Stimulated activated CD4-positive, alpha-beta T cell treated with anti-CD3 and anti-CD28 coated beads, Interleukin-2, amount 100 ng/mL, for 4 hours (primary cell): ENCODE measurements at places on chromosomes 3 and 15.

DNA sequence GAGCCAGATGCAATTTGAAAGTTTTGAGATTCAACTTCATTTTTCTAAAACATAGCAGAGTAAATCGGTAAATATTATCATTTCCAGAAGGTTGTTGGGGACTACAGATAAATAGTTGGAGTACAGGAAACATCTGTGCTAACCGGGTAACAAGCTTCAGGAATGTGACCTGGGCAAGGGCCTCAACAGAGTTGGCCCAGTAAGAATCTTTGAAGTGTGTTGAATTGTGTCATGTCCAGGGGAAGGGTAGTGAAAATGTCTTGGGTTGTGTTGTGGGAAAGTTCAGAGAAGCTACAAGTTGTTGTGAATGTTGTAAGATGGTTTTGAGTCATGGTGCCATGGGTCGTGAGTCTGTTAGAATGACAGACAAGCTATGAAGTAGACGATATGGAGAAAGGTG lies 35.7 kb downstream of the SQOR start:
- DNase-seq, result no peak

DNA sequence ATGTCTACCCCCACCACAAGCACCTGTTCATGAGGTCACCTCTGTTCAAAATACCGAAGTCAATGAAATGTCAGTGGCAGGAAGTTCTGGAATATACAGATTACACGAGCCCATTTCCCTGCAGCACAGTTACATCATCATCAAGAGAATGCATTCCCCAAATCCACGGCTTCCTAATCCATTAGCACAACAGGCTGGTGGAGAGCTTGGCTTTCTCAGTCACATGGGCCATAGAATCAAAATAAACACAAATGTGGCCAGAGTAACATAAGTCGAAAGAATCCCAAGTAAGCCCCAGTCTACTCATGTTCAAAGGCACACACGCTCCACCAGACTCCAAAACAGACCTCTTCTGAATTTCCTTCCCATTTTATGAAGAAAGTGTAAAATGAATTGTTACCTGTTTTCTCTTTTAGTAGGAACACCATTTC lies 419.3 kb downstream of the MAGI1 start:
- no peak for DNase-seq

DNA sequence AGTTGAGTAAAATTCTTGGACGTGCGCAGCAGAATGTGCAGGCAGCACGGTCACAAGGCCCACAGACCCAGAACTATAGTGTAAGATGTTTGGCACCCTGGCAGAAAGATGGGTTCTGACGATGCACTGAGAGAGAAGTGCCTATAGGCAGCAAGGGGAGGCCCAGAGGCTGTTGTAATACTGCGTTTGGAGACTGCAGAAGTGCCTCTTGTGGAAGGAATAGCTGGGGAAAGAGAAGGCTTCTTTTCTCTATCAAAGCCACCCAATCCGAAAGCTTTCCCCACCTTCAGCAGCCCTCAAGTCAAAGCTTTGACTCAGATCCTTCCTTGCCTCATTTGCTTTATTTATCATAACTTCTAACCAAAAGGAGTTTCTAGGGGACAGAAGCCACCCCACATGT lies 5.2 kb upstream of the SIN3A start:
- no peak for DNase-seq

- DNase-seq, result no peak
Measured at GRCh38 chr15:91472316-91472756, 372.3 kb downstream of the SV2B start.

DNA sequence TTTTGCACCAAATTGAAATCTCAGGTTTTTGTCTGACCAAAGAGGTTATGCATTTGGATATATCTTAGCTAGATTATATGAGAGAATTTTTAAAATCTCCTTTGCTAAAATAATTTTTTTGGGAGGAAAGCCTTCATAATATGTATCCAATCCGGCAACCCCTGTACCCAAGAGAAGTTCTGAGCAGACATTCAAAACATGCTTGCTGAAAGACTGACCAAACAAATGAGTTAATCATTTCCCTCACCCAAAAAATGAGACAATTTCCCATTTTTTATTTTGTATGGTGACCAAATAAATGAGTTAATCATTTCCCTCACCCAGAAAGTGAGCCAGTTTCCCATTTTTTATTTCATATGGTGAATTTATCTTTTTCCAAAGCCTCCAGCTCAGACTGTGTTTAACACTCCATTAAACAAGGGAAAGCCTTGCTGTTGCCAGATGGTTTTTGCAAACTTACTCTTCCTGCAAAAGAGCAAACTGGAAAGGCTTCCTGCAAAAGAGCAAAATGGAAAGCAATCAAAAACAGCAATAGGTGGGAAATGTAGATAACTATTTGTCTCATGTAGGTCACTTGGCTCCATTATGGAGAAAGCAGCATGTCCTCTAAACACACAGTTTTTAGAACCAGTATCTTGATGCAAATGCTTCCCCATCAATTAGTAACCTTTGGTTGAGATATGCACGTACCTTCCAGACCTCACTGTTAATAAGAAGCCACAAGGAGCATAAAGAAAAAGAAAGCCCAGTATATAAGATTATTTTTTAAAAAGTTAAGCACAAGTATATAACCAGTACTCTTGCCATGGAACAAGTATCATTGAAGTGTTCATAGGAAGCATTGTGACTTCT lies 78.4 kb upstream of the OSTN start:
- DNase-seq, result no peak

DNA sequence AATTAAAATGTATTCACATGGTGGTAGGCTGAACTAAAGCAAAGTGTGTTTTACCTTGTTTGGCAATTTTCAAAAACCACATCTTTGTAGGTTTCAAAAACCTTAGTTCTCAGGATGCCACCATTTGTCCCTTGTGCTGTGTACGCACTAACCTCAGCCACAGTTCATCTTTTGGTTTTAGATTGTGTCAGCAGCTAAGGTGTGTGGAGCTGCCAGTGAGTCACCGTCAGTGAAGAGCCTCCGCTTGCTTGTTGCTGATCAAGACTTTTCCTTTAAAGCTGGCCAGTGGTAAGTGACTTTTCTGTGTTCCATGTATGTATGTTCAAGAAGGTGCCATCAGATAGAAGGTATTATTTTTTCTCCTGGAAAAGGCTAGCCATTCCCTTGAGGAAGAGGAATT lies 21.1 kb downstream of the OXNAD1 start:
- DNase-seq, result peak; percentile 66

DNA sequence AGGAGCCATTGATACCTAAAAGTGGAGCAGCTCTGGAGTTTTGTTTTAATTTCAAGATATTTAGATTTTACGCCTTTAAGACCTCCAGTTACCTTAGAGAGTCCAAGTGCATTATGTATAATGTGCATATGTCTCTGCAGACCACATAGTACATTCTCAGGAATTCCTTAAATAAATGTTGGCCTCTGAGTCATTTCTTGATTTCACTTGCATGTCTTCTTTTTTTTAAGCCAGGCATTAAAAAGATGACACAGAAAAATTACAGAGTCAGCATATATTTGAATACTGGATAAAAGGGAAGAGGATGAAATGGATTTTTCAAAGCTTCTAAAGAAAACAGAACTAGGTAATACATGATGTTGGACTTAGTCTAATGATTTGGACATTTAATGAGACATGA lies 125.2 kb downstream of the TMCO5A start:
- no peak for DNase-seq

DNA sequence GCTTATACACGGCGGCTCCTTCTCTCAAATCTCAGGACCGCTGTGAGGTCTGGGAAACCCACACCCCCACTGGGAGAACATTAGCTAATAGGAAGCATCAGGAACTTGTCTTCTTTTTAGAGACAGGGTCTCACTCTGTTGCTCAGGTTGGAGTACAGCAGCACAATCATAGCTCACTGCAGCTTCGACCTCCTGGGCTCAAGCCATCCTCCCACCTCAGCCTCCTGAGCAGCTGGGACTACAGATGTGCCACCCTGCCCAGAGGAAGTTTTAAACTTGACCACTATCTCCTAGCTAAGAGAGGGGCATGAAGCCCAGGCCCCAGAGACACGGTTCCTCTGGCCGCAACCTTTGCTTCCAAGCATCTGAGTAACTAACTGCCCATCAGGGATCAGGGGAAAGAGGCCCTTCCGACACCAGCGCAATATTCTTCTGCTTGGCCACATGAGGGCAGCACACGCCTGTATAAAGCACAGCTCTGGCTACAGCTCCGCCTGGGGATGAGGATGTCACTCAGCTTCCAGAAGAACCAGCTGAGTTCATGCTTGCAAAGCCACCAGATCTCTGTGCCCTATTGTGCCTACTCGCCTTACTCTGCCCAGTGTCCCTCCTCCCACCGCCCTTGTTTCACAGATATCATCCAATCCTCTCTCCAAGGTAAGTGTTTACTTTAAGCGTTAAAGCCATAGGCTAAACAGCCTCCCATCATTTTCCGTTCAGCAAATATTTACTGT lies 57.6 kb upstream of the SLC6A11 start:
- DNase-seq, result peak; percentile 4

DNA sequence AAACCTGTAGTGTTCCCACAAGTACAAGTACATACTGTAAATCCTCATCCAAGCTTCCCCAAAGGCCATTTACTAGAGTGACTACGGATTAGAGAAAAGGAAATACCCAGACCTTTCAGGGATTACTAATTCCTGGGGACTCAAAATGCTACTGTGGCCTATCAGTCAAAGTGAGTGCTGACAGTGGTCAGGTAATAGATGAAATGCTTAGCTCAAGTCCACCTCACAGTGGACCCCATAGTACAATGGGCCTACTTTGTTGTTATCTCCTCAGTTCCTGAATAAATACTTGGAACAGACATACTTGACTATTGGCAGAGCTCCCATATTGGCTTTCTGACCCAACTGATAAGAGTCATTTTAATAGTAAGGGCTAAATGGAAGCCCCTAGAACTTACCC lies 61.6 kb downstream of the MAP4 start:
- DNase-seq, result no peak

DNA sequence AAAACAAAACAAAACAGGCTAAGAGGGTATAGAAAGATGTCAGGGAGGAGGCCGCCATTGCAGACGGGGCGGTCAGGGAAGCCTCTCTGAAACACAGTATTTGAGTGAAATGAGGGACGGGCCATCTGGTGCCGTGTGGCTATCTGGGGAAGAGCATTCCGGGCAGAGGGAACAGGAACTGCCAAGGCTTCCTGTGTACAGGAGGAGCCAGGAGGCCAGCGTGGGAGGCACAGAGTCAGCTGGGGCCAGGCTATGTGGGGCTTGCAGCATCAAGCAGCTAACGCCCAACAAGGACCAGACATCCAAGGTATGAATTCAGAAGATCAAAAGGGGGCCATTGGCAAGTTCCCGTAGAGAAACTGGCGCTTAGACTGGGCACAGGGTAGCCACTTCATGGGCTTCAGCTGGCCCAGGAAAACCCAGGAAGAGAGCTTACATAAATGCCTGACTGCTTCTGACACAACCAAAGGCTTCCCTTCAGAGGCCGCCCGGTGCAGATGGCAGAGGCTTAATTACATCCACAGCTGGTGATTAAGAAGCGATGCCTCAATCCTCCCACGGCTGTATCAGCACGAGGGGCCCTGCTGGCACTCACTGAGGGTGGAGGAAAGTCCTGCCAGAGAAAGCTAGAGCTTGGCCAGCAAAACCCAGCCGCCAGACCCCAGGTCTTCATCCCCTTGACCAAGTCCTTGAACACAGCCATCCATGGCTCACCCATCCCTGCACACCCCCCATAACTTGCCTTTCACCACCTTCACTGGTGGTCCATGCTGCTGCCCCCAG lies 144.9 kb downstream of the MEGF11 start:
- DNase-seq, result no peak

DNA sequence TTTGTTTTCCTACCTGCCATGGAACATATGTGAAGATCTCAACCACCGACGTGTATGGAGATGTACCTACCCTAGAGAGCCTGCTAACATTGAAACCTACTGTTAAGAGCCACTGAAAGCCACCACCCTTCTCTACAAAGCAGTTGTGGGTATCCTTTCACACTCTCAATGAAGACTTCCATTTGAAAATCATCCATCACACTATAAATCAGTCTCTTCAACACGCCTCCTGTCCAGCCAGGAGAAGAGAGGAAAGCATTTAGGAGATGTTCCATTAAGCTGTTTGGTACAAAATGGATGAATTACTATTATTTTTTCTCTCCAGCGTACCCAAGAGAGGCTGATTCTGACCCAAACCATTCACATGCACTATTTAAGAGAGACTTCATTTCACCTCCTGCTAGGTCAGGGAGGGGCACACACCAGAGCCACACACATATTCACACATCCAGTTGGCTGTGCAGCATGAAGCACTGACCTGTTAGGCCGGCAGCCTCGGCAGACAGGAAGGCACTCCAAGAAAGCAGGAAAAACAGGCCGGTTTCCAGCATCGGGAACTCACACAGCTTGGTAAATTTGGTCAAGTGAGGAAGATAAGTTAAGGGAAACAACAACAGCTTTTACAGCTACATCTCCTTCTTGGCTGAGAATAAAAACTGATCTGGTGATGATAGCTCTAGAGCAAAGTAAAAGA lies 274.5 kb downstream of the SLC9A9 start:
- no peak for DNase-seq

- no peak for DNase-seq
Measured at GRCh38 chr15:75696854-75697259, 15.8 kb downstream of the CSPG4 start.

DNA sequence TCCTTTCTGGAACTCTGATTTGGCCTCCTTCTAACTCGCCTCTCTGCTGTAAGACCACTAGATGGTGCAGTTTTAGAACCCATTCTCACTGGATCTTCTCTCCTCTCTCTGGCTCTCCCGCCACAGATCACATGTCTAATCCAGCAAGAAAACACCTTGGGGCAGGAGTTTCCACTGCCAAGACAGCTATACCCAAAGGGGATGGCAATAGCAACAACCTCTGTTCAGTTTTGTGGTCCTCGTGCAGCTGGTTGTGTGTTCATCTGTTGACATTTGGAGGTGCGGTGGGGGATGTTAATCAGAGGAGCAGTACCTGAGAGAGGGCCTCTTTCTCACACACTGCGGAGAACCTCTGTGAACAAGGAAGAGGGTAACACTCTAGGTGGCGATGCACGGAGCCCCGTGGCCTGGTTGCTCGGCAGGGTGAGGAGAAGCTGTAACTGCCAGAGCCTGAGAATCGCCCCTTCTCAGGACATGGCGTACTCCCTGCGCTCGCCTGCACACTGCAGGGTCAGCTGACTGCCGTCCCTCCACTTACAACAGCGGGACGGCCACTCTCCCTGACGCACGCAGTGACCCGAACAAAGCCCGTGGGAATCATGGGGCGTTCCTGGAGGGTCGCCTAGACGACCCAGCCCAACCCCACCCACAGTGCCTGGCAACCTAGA lies at the start of gene TEX55:
TEX55 (plus strand) TSS at position 666 of the 668 bp plus-strand sequence. CDS start 25 bp downstream, outside the sequence.
- DNase-seq, result no peak

- DNase-seq, result no peak
Measured at GRCh38 chr15:31346367-31347066, 19.9 kb downstream of the KLF13 start.

GRCh38 chr3:175421902-175422301 lies 562.8 kb downstream of the NAALADL2 start:
- no peak for DNase-seq
